ENCODE measurements at places on chromosomes 3 and 15.

- no peak for DNase-seq
Observed at GRCh38 chr3:61439122-61439458, 122.3 kb upstream of the PTPRG start.

DNA sequence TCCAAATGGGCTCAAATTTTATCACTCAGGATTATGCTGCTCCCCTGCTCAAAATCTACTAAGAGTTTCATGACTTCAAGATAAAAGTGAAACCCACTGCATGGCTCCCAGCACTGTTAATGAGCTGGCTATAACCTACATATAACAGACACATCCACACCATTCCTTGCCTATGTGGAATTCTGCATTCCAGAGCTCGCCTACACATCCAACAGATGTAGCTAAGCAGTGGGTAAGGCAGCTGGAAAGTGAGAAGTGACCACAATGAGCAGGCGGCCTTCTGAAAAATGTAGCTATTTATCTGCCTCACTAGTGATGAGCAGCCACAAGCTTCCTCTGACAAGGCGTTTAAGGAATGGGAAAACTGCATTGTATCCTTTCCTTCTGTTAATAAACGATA lies 92.0 kb upstream of the TRIM42 start:
- DNase-seq: no peak

DNA sequence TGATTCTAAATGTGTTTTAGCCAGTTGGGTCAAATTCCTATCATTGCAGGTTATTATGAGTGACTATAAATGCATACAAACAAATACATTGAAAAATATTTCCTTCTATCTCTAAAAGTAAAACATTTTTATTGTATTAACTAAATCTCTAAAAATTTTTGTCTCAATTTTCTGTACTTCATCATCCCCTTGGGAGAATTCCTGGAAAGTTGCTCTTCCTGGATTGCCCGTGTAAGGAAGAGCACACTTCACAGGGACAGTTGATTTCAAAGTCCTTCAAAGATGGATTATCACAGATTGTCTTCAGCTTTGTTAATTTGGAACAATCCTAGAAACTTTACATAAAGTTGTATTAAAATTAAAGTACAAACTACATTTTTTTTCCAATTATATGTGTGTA lies 595.6 kb downstream of the ROBO1 start:
- DNase-seq: no peak

- DNase-seq: no peak
Observed at GRCh38 chr3:151404316-151404715, 19.8 kb upstream of the P2RY12 start.

- no peak for DNase-seq
Observed at GRCh38 chr3:139378587-139379241, 10.7 kb downstream of the COPB2 start.

DNA sequence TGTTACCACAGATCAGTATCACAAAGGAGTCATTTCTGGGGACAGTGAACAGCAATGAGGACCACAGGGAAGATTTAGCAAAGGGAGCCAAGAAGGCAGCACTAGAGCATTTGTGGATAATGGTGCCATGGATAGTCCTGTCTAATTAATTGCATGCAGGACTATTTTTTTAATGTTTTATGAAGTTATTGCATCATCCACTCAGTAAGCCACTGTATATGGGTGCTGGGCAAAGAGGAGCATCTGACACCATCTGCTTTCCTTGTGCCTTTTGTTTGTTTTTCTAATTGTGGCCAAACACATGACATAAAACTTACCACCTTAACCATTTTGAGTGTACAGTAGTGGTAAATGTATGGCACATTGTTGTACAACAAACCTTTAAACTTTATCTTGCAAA lies 301.1 kb upstream of the LRRFIP2 start:
- DNase-seq: no peak

GRCh38 chr15:36529296-36530011 lies 50.0 kb upstream of the CDIN1 start:
- no peak for DNase-seq

GRCh38 chr3:112889357-112889756 lies 42.7 kb upstream of the CD200R1L start:
- no peak for DNase-seq

DNA sequence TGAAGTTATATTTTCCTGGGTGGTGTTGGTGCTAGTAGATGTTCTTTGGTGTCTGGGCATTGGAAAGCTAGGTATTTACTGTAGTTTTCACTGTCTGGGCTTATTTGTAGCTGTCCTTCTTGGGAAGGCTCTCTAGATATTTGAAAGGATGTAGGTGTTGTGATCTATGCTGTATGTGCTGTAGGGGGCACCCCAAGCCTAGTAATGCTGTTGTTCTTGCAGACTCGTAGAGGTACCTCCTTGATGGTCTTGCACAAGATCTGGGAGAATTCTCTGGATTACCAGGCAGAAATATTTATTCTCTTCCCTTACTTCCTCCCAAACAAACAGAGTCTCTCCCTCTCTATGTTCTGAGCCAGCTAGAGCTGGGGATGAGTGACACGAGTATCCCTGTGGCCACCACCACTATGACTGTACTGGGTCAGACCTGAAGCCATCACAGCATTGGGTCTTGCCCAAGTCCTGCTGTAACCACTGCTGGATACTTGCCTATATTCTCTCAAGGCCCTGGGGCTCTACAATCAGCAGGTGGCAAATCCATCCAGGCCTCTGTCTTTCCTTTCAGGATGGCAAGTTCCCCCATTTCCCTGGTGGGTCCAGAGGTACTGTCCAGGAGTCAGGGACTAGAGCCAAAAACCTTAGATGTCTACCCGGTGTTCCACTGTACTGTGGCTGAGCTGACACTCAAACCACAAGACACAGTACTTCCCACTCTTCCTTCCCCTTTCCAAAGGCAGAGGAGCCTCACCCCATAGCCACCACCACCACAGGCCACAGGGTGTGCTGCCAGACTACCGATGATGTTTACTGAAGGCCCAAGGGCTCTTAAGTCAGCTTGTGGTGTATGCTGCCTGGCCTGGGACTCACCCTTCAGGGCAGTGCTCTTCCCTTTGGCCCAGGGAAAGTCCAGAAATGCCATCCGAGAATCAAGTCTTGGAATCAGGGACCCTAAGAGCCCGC lies 195.2 kb upstream of the DPPA4 start:
- peak; percentile 12 for DNase-seq

DNA sequence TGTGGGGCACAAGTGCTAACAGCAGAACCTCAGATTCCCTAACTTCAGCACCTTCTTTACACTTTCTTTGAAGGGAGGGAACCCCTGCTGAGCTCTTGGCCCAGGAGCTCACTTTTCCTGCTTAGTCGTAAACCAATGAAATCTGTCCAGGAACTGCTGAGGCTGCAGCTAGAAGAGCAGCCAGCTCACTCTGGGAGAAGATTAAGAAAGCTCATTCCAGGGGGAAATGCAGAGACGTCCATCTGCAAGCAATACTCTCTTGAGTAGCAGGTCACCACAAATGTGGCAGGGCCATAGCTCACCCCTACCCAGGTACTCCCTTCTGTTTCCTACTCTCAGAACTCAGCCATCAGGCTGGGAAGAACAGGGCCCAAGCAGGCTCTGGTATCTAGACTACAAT lies 103.3 kb downstream of the WDR76 start:
- no peak for DNase-seq

DNA sequence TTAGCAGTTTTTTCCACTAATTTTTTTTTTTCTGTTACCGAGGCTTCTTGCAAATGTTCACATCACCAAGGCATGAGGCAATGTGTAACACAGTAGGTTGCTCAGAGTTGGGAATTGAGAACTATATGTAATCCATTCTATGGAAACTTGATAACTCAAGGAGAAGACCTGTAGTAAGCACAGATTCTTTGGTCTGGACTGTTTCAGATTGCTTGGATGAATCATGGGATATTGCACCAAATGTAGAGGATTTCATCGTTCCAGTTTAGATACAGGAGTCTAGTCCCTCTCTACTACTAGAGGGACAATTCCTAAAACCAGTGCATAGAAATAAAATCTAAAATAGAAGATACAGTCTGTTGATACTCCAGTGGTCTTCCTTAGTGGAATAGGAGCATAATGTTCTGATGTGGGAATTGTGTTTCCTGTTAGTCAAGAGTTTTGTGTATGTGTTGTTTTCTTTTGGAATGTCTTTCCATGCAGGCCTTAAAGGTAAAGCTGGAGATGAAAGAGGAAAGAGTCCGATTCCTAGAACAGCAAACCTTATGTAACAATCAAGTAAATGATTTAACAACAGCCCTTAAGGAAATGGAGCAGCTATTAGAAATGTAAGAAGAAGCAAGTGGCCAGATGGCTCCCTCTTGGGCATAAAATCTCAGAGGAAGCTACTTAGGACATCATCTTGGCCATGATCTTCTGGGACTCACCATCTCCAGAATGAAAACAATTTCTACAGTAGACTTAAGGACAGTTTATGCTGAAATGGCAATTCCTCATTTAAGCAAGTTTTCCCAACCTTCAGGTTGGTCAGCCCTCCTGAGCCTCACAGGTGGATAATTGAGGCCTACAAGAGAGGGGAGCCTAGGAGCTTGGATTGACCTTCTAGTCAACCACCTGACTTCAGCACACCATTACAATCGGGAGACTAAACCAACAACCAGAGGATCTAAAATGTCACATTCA lies 10.7 kb downstream of the KNSTRN start:
- DNase-seq: no peak

- no peak for DNase-seq
Observed at GRCh38 chr3:138046955-138047354, 37.0 kb downstream of the CLDN18 start.

GRCh38 chr15:90869601-90870353 lies 1.4 kb downstream of the FURIN start:
- no peak for DNase-seq

DNA sequence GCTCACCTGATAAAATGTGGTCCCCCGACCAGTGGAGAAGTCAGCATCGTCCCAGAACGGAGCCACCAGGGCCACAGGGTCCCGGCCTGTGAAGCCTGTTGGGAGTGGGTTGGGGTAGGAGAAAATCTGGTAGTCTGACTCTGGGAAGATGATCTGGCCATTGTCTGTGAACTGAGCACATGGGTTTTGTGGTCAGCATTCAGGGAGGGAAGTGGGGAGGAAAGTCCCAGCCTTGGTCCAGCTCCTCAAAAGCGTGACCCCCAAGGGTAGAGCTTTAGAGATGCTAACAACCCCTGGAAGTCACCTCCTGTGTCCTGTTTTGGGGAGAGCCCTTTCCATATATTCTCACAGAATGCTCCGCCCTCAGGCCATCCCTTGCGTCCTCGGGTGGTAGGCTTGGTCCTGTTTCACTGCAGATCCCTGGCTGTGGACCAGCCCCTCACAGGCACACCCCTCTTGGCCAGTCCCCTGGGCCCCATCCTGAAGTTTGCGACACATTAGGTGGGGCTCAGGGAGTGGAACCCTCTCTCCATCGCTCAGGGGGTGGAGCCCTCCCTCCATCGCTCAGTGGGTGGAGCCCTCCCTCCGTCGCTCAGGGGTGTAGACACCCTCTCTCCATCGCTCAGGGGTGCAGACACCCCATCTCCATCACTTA lies 40.0 kb downstream of the MUC4 start:
- no peak for DNase-seq

GRCh38 chr15:63212050-63213004 lies 22.9 kb downstream of the RAB8B start:
- DNase-seq: no peak

DNA sequence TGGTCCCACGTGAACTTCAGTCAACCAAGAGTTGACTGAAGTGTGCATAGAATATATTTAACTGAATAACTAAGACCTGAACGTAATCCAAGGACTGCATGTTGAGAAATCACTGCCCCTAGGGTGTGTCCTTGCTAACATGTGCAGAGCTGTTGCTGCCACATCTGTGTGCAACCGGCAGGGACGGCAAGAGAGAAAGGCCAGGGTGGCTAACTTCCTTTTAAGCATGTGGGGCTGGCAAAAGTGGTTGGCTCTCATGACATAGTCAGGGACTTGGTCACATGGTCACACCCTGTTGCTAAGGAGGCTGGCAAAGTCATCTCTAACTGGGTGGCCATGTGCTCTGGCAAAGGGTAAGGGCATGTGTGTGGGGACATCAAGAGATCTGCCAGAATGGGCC lies 52.4 kb downstream of the GASK1A start:
- no peak for DNase-seq

- no peak for DNase-seq
Observed at GRCh38 chr3:145248928-145249327, 912.1 kb downstream of the PLOD2 start.

GRCh38 chr15:70519616-70520015 lies 243.7 kb downstream of the UACA start:
- DNase-seq: no peak

- no peak for DNase-seq
Observed at GRCh38 chr15:77071305-77072223, 655 bp upstream of the TSPAN3 start.

DNA sequence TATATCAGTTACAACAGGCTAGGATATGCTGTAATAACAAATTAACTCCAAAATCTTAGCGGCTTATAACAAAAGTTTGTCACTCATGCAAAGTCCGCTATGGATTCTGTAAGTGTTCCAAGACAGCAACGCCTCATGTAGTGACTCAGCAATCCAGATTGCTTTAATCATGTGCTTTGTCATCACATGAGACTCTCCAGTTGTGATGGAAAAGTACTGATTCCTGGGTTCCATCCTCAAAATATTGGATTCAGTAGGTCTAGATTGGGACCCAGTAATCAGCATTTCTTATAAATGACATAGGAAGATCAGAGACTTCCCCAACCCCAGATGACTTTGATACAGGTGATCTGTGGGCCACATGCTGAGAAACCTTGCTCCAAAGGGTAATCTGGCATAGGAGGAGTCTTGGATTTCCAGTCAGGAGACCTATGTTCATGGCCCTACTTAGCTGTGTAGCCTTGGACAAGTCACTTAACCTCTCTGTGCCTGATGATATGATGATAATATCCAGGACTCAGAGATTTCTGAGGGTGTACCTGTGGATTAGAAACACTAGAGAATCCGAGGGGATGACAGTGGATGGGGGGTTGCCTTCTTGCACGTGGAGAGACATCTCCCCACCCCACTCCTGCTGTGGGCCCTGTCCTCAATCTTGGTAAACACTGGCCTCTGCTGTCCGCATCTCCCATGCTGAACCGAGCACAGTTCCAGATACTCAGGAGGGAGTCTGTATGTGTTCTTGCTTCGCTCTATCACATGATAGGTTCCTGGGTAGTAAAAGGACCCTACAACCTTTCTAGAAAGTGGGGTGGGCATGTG lies 65.5 kb downstream of the CORO2B start:
- no peak for DNase-seq

DNA sequence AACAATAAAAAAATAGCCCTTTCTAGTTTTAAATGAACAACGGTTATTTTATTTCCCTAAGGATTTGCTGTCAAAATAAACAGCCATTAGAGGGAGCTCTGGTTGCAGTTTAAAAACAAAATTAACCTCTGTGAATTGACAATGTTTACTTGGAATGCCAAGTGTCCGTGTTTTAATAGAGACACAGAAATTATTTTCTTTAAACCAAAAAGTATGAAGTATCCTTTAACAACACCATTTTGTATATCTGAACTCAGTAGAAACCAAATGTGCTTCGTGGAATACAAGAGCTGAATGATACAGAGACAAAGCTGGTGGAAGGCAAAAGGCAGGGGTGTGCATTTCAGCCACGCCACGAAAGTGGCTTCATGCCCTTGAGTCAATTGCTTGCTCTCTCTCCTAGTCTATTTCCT lies 74.4 kb downstream of the MOBP start:
- no peak for DNase-seq

Data from BE2C (cell line).